ENCODE measurements at places on chromosomes 1 and 21.
A peak's percentile ranks its signal among the peaks of the same experiment; 100 is the strongest.

DNA sequence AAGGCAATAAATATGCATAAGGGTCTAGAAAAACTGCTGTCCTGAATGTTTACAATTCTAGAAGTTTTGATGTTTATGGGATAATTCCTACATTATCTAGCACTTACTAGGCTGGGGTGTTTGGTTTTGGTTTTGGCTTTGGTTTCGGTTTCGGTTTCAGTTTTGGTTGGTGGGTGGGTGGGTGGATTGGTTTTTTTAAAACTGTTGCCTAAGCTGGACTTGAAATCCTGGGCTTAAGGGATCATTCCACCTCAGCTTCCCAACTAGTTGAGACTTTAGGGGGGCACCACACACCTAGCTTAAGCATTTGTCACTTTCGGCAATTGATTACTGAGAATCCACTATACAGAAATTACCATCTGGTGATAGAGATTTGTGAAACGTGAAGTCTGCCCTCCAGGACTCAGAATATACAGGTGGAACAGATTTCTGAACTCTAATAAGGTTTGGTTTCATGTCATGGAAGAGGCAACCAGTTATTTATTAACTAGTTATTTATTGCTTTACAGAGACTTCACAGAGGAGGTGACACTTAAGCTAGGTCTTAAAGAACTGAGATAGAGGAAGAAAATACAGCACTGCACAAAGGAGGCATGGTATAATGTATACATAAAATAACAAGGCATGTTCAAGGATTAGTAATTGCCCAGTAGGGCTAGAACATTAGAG is 69.6 kb downstream of the PIK3R3 start:
- DNase-seq: peak; percentile 12

DNA sequence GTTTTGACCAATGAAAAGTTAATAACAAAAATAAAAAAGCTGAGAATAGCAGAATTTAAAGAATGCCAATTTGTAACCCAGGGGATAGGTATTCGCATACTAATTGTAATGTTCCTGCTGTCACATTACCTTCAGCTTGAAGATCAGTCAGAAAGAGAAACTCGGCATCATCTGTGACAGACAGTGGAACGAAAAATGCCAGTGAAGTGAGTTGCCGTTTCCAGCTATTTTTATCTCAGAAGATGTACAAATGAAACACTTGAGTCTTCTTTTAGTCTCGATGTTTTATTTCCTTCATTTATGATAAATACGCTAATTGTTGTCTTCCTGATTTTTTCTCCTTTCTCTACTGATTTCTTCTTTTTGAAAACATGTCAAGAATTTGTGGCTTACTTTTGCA is 26.1 kb downstream of the RGS21 start:
- DNase-seq: peak; percentile 49

DNA sequence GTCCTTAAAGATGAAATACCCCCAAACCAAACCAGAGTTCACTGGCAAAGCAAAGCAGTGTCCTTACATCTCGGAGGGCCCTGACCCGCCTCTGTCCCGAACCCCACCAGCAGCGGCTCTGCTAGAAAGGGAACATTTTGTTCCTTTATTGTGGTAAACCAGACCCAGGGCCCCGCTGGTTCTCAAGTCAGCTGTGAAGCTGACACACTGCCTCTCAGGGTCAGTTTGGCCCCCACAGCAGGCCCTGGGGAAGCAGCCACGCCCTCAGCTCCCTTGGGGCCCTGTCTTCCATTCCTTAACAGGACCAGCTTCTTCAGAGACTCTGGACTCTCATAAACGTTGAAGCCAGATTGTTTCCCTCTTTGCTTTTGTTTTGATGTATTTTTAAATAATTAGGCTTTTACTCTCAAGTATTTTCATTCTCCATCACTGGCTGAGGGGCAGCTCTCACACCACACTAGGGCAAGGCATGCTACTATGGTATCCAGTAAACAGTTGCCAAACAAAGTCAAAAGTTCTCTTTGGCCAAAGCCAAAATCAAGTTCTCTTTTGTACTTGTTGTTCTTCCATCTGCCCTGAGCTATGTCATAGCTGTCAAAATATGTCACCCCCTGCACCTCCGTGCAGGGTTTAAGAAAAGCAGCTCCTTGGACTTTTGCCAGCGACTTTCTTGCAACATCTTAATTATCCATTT is 61.1 kb upstream of the ANGPTL1 start:
- peak; percentile 69 for DNase-seq

- DNase-seq: no peak
These were observed 4.8 kb downstream of the ARPC5 start for GRCh38 chr1:183630748-183631147.

DNA sequence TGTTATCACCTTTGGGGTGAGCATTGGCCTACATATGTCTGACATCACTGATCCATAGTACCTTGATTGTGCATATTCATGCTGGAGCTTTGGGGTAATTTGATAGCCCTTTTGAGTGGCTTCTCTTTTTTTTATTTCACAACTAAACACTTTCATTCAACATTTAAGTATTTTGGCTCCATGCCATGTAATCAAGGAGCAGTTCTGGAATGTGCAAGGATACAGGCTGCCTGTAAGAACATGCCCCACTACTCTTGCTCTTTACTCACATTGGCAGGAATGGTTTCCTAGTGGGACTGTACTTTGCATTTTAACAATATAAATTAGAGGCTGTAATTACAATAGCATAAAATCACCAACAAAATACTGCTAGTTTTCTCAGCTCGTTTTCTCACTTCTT is 300.7 kb upstream of the SPAG17 start:
- DNase-seq: no peak

DNA sequence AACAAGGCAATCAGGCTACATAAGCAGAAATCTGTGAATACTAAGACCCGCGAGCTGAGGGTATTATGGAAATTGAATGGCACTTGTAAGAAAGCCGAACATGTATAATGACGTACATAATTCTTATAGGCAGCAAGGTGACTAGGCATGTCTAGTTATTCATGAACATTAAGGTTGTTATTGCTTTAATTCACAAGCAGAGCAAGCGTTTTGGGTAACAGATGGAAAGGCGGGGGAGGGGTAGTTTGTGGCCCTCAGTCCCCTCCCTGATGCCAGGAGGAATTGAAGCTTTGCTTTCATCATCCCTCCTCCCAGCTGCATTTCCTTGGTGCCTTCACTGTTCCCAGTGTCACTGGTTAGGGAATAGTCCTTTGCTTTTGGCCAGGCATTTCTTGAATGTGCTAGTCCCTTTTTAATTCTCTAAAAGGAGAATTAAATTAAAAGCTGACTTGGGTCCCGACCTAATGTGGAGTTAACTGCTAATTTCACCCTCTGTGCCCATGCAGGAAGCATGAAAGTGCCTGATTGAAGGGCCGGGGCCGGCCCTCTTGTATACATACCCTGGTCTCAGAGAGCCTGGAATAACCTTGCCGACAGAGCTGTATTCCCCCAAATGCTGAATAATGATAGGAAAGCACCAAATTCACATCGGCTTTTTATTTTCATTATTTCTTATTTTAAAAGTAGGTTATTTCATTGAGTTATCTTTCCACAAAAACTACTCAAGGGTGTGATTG is 42.5 kb downstream of the RYR2 start:
- no peak for DNase-seq

DNA sequence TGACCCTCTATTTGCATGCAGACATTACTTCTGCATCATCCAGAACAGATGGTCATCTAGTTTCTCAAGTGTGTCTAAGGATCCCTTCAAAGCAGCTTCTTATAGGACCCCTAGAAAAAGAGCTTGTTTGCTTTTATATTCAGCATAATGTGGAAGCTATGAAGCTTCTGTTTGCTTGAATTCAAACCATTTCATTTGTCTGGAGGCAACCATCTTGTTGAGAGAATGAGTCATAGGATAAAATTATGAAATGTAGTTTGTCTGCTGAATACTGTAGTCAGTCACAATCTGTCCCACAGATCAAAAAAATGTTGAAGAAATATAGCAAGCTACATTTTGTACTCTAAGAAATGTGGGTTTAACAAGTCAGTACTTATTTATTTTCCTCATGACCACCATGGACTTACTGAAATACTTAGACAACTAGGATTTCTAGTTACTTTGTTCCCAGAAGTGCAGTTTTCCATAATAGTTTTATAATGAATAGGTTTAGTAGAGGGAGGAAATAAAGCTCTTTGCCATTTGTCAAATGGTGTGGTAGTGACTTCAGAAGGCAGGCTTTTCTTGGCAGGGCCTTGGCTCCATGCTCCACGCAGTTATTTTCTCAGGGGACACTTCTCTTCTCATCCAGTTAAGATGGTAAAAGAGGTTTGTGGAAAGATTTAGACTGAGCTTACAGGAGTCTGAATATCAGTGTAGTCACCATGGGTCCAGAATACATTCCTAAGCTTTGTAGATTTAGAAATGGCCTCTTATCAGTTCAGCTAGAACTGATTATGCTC is 74.8 kb upstream of the DEPDC1 start:
- DNase-seq: peak; percentile 28

DNA sequence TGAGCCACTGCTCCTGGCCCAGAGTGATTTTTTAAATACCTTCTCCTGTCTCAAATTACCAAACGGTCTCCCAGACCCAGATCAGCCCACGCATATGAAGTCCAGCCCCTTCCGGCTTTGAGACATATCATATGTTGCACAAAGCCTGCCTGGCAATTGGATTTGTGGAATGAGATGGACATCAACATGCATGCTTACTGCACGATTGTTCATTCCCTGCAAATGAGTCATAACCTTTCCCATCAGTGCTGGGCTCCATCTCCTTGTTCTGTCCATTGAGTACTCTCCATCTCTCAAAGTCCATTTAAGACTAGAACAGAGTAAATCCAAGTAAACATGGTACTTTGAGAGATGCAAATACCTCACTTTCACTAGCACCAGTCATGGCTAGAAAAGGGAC is 612.2 kb upstream of the USP24 start:
- DNase-seq: peak; percentile 67

DNA sequence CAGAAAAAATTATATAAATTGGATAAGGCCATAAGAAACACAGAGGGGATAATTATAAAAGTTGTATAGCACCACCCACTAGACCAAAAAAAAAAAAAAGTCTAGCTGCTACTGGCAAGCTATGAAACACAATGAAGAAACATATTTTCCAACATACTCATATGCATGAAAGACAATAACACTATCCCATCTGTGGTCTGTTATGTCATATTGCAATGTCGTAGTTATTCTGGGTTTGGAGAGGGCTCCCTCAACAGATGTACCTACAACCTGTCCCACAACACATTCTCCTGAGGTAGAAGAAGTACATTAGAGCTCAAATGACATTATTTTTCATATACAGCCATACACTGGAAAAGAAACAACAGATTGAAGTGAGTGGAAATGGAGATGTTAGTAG is 517.6 kb upstream of the ADGRL4 start:
- DNase-seq: no peak

DNA sequence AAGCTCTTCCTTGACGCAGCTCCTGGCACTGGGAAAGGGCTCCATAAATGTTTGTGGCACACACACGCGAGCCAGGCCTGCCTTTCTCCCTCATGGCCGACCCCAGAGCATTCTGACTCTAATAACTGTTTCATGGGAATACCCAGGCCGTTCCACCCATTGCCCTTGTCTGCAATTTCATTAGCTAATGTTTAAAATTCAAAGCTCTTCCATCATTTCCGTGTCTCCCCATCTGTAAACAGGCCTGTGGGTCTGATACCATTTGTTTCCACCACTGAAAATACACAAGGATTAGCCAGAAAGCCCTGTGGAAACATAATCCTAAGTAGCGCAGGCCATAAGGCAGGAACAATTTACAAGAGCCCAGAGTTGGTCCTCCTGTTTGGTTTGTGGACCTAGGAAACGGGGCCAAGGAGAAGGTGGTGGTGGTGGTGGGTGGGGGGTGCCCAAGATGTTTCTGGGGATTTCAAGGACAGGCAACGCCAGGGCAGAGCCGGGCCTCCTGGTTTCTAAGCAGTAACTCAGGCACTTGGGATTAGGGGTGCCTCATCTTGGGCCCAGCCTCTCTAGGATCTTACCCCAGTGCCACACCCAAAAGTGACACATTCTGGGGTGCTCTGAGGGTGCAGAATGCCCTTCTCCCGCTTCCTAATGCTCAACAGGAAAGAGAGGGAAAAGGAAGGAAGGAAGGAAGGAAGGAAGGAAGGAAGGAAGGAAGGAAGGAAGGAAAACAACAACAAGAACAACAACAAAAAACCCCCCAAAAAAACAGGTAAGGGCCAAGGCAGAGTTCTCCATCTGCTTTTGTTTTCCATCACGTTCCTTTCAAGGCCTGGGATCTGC is 79.4 kb downstream of the SSBP3 start:
- DNase-seq: no peak

Measured in myocyte (in vitro differentiated cells).